Germinal center (tissue), 1 donor: ENCODE measurements at places on chromosomes 5 and 9.
A peak's percentile ranks its signal among the peaks of the same experiment; 100 is the strongest.

DNA sequence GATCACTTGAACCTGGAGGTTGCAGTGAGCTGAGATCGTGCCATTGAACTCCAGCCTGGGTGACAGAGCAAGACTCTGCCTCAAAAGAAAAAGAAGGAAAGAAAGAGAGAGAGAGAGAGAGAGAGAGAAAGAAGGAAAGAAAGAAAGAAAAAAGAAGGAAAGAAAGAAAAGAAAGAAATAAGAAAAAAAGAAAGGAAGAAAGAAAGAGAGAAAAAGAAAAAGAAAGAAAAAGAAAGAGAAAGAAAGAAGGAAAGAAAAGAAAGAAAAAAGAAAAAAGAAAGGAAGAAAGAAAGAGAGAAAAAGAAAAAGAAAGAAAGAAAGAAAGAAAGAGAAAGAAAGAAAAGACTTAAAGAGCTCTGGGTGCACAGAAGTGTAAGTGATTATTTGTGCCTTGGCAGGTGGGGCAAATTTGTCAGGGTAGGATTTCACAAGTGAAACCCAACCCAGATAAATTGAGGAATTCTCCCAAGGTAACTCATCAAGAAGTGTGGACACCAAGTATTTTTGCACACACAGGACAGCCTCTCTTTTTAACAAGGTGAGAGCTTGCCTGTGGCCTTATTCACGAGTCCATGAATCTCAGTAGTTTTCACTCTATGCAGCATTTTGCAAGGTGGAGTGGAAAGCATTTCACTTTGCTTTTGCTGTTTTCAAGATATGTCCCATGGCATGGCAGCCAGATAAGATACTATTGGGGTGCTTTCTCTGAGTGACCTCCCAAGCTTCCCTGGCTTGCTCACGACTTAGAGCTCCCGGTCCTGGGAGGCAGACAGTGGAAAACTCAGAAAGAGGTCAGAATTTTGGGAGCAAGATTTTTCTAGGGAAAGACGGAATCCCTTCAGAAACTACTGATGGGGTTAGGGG lies 57.8 kb downstream of the C9orf153 start:
- no peak for DNase-seq

GRCh38 chr5:112245656-112246055 lies 173.4 kb downstream of the EPB41L4A start:
- no peak for DNase-seq

DNA sequence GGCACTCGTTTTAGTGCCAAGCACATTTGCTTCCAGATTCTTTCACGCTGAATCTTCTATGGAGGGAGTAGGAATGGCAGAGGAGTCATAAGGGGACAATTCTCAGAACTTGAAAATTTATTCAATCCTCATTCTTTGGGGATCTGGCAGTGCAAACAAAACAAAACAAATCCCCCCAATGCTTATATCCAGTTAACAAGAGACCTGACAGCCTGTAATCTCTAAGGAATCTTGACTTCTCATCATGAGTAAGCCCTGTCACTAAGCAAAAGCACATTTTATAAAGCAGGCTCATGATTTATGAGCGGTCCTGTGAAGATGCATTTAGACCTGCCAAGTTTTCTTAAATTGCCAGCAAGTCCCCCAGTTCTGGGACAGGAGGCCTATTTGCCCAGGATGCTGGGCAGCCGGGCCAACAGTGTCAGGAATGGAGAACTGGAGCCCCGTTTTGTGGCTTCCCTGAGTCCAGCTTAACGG lies 513.9 kb downstream of the CTNND2 start:
- DNase-seq, result no peak

DNA sequence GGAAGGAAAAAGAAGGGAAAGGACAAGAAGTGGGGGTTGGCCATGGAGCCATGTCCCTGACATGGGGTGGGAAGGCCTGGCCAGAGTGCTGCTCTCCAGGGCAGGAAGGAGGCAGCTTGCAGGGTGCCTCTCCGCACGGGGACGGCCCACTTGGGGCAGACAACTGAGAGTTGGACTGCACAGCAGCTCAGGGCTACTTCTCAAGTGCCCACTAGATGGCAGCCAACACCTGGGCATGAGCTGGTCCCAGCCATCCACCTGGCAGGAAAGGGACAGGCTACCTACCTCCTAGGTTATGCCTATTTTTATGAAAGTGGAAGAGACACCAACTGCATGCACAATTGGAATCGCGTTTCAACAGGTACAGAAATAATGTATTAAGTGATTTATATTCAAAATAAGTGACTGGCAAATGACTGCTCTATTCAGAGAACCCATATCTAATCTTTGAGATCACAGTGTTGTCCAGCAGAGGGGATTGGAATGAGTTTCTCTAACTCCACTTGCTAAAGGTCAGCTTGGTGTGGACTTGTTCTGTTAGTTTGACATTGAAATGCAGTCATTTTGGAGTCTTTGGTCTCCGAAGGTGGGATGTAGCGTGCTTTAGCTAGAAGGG lies 113.4 kb downstream of the SYK start:
- DNase-seq, result peak; percentile 88

DNA sequence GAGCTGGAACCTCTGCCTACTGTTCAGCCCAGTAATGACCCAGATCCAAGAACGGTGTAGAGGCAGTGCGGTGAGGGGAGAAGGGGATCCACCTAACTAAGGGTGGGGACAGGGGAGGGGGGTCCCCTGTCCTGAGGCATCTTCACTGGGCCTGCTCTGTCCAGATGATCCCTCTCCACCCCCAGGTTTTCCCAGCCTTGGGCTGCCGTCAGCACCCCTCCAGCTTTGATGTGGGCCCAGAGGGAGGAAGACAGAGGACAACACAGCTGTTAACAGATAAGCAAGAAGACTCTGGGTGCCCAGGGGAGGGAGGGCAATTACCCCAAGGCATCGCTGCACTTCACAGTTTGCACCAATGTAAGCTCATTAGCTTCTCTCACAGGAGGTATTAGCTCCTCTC lies 19.3 kb downstream of the BICD2 start:
- no peak for DNase-seq

DNA sequence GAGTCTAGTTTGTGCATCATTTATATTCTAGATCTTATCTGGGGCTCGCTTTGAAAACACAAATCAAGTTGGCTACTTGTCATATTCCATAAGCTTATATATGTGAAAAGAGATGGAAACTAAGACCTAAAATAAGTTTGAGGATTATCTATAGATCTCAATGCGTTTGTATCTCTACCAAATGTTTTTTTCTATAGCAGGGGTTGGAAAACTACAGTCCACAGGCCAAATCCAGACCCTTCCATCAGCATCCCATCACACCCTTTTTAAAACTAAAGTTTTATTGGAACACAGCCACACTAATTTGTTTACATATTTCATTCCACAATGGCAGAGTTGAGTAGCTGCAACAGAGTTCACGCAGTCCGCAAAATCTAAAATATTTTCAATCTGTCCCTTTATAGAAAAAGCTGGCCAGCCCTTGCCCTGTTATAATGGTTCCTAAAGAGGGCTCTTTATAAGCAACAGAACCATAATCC lies 230.0 kb downstream of the ADAMTSL1 start:
- no peak for DNase-seq

DNA sequence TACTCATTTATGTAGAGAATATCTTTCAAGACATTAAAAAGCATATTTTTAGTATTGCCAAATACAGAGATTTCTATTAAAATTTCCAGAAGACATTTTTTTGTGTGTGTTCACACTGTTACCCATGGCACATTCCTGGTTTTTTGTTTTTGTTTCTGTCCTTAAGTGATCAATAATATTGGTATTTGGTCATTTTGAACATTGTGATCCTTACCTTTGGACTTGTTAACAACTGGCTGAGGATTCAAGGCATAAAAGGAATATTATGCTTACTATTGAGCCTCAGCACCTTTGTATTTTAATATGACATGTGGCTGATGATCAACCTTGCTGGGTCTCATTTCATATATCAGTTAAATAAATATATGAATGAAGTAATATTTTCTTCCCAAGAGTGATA lies 41.9 kb downstream of the ITGA1 start:
- DNase-seq, result no peak

- no peak for DNase-seq
Observed at GRCh38 chr9:126334721-126335621, 8.3 kb downstream of the MVB12B start.

DNA sequence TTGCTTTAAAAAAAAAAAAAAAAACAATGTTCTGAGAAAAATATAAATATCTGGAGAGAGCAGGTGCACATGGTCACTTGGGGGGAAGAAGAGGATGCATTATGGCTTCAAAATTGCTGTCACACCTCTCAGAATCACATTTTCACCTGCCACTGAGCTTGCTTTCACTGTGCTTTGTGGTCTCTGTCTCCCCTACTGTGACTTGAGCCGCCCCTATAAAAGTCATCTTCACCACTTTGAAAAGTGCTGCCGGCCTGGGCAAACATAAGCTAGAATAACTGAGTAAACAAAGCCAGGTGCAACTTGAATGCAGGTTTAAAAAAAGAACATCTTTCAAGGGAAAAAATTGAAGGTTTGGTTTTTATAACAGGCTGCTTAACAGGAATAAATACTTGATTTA lies 368.1 kb upstream of the GRIA1 start:
- no peak for DNase-seq

GRCh38 chr5:32090755-32091128 lies 83.4 kb downstream of the GOLPH3 start:
- no peak for DNase-seq

GRCh38 chr9:92636627-92637026 lies 33.3 kb downstream of the IPPK start:
- no peak for DNase-seq

- no peak for DNase-seq
Observed at GRCh38 chr5:151923866-151924476, 680 bp downstream of the GLRA1 start.

DNA sequence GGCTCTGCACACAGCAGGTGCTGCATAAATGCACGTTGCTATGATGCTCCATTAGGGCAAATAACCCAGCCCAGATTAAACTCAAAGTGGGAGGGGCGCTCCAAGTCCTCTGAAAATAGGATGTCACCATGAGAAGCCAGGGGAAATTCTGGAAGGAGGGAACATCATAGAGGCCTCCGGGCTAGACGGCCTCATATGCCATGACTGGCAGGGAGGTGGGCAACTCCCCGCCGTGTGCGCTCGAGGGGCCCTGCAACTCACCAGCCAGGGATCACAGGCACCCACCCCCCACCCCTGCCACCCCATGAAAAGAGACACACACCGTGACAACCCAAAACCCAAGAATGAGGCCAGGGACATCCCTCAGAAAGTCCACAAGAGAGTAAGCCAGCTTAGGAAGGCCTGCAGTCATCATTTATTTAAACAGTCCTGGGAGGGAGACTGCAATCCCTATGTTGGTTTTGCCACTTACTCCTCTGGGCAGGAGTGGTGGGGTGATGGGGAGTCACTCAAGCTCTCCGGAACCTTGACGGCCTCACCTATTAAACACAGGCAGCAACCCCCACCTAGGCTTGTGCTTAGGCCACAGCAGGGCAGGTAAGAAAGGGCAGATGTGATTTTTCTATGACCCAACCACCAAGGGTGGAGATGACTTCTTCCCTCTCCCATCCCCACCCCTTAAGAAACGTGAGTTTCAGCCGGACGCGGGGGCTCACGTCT lies 4.0 kb downstream of the VAV2 start:
- DNase-seq, result no peak

DNA sequence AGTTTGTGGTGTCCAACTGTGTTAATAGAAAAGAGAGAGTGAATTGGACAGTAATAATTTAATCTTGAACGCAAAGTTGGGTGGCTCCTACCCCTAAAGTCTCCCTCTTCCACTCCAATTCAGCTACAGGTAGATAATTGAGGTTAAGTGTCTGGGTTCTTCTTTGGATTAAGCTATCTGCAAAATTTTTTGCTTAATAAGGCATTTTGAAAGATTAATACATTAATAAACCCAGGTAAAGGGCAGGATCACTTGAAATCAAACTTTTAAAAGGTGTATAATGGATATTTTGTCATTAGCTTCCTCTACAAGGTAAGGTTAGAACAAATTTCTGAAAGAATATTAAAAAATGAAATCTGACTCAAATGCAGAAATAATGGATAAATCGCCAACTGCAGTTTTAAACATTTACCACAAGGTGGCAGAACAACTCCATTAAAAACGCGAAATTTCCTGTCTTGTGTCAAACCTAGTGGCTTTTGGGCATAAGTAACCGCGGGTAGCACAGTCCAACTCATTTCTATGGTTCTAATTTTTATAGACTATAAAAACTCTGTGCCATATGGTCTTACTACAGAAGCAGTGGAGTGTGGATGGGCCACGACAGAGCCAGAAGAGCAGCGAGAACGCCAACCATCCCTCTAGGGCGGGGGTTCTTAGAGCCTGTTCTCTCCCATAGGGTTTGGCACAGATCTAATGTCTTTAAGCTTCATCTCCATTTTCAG lies 276.5 kb downstream of the ARHGEF28 start:
- peak; percentile 21 for DNase-seq

- no peak for DNase-seq
Observed at GRCh38 chr9:124084087-124084486, 72.5 kb downstream of the LHX2 start.

GRCh38 chr5:39846144-39846543 lies 421.4 kb upstream of the DAB2 start:
- no peak for DNase-seq

- DNase-seq, result no peak
Observed at GRCh38 chr5:138544181-138545134, 1.4 kb upstream of the ETF1 start.

DNA sequence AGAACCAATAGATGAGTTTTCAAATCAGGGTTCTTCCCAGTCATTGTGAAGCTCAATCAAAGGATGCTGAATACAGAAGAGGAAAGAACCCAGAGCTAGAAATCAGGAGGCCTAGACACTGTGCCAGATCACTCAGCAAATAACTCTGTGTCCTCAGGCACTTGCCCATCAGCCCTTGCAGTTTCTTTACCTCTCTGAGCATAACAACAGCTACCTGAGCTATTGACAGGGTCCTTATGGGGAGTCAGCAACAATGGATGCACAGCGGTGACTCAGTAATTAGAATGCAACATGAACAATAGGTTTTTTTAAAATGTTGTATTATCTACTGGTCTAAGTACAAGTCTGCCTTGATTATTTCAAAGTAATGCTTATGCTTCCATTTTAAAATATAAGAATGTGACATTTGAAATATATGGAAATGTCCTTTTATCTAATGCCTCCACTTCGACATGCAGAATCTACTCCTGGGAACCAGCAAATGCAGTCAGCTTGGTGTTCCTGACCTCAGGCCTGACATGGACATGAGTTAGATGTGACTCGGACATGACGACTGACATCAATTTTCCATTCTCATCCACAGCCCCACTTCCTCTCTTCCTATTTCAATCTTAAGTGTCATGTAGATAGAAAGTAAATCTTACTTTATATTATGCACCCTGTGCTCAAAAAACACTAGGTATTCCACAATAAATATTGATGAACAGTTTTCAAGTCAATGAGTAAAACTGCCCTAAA lies 155.0 kb downstream of the TLE1 start:
- DNase-seq, result no peak

DNA sequence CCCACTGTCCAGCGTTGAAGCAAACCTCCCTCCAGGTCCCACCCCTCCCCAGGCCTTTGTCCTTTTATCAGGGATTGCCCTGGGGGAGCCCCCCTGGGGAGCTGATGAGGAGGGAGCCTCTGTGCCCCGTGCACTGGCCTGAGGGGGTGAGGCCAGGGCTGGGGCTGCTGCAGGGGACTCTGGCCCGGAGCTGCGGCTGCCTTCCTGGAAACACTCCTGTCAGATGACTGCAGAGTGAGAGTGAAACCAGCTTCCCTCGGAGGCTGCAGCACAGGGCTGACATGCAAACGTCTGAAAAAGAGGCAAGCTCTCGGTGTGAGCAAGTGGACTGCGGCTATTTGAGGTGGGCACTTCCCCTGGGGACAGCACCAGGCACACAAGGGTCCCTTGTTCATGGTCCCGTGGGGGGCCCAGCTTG lies 4.6 kb upstream of the TRAF2 start:
- DNase-seq, result peak; percentile 31
